Activated CD4-positive, alpha-beta T cell treated with anti-CD3 and anti-CD28 coated beads, Interleukin-2, Interleukin-4, amounts not matched to agents 100 ng/mL and 50 ng/mL, durations not matched to agents 16 hours and 8 hours (primary cell): ENCODE measurements at places on chromosomes 11 and 22.

DNA sequence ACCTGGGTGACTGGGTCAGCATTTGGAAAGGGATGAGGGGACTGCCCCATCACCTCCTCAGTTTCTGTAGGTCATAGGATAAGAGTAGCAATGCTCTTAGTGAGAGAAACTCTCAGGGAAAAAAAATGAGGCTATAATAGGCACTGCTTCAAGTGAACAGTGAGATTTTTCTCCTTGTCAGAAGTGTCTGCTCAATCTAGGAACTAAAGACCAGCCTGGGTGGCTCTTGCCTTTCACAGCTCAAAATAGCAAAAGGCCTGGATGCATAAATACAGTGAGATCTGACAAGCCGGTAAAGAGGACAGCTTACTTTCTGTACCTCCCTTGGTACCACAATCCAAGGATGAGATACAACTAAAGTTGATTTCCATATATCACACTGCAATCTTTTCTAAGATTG, 205.6 kb upstream of the ANO5 start:
- DNase-seq: no peak

GRCh38 chr11:110177086-110177456, 83.9 kb downstream of the ZC3H12C start:
- DNase-seq: no peak

DNA sequence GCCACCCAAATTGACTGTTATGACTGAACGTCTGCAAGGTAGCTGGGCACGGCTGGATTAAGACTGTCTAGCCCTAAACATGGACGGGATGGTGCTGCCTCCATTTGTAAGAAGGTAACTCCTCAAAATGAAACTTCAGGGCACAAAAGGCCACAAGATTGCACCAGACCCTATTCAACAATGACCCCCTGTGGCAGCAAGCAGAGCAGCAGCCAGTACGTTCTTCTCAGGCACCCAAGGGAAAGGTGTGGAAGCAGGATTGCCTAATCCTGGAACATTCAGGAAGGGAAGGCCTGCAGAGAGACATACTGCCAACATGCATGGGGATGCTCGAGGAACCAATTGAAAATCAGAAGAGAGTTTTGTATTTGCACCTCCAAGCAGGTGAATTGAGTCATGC, 4.5 kb upstream of the TBX10 start:
- DNase-seq: no peak

DNA sequence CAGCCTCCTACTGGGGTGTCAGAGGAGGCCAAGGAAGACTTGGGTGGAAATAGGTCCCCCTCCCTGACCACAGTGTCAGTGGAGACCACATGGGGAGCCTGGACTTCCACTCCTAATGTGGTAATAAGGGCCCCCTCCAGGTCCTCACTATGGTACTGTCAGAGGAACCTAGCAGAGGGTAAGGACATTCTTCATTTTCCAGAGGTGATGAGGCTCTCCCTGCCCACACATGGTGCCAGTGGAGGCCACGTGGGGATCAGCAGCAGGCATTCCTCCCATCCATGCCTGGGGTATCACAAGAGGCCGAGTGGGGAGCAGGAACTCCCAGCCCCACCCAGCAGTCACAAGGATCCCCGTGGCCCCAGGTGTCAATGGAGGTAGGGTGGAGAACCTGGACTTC, 6.5 kb upstream of the CLDN5 start:
- DNase-seq: no peak

- no peak for DNase-seq
These were observed at the start of gene AASDHPPT for GRCh38 chr11:106077609-106078455. AASDHPPT (plus strand) TSS chr11:106077662; CDS start chr11:106077711, 49 bp downstream.

- DNase-seq: peak; percentile 89
These were observed at the start of gene ATF4 for GRCh38 chr22:39520226-39521105. ATF4 (plus strand) TSS chr22:39520562; CDS start chr22:39521446, 884 bp downstream.

- no peak for DNase-seq
These were observed 58.8 kb downstream of the GGTLC2 start for GRCh38 chr22:22703203-22703570.

DNA sequence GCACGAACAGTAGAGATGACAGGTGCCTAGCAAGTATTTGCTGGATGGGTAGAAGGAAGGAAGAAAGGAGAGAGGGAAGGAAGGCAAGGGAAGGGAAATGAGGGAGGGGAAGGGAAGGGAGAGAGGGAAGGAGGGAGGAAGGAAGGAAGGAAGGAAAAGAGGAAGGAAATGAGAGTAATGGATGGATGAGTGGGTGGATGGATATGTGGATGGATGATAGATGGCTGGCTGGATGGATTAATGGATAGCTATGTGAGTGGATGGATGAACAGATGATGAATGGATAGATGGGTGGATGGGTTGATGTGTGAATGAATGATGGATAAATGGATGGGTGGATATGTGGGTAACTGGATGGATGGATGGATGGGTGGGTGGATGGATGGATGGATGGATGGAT, 125.9 kb upstream of the FGF3 start:
- DNase-seq: no peak

DNA sequence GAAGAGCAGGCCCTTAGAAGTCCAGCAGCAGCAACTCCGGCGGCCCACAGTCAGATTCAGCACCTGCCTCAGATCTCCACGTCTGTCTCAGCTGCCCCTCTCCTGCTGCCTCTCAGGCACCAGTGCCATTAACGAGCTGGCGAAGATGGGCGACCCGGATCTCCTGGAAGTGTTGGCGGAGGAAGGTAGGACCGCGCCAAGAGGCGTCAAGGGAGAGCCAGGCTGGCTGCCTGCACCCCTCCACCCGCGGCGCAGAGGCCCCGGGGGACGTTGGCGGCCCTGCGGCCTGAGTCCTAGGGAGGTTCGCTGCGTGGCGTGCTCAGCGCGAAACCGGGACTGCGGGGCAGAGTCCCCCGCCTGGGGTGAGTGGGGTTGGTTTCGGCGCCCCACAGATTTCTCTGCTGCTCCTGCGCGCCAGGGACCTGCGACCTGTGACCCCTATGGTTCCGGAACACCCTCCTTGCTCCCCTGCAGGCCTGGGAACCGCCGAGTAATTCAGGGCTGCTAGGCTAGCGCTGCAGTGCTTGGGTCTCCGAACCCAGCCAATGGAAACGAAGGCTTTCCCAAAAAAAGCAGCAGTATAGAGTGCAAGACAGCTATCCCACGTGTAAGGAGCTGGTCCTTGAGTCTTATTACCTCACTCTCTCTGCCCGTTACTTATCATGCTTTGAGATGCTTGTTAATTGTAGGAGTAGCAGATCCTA, 615 bp downstream of the ANO5 start:
- DNase-seq: no peak

GRCh38 chr11:115845872-115846271, 341.7 kb upstream of the CADM1 start:
- DNase-seq: no peak
